ENCODE measurements at places on chromosomes 3 and 15.

- no peak for DNase-seq
Observed at GRCh38 chr3:151439652-151440125, 21.2 kb downstream of the IGSF10 start.

GRCh38 chr3:167712445-167712844 lies 22.2 kb downstream of the PDCD10 start:
- no peak for DNase-seq

GRCh38 chr3:15728766-15729165 lies 69.0 kb downstream of the ANKRD28 start:
- DNase-seq = no peak

DNA sequence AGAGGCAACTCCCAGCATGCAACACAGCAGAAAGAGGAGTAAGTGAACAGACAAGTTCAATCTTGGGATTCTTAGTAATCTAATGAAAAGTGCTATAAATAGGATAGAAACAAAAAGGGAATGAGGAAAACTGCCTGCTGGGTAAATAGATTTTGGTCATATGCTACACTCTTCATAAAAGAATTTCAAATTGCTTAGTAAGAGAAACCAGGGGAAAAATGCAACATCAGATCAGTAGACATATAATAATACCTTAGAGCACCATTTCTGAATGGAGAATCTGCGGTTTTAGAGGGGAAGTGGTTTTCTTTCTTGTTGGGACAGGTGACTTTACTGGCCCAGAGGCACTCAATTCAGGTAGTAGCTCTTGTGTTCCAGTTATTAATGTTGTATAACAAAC lies 13.4 kb upstream of the TBC1D5 start:
- no peak for DNase-seq

- DNase-seq = no peak
Observed at GRCh38 chr15:38128341-38128781, 124.3 kb upstream of the SPRED1 start.

- no peak for DNase-seq
Observed at GRCh38 chr15:42068601-42069000, 25.8 kb downstream of the PLA2G4D start.

- DNase-seq = no peak
Observed at GRCh38 chr3:122800031-122800430, 5.2 kb downstream of the SLC49A4 start.

DNA sequence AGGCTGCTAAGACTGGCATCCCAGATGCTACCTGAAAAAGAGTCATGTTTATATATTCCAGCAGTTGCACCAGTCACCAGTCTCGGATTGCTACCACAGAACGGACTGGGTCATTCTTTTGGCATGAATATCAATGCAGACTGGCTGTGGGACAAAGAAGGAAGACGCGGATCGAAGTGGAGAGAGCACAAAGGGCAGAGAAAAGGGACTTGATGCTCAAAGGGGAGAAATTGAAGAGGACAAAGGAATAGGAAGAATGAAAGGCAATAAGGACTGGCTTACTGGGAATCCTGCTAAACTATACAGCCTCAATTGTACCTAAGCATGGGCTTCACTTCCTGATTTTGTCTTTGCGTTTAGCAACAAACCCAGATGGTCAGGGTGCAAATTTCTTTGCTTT lies 15.3 kb upstream of the DIS3L start:
- no peak for DNase-seq

- DNase-seq = peak; percentile 35
Observed at GRCh38 chr15:67762610-67763368, 62.5 kb upstream of the SKOR1 start.

DNA sequence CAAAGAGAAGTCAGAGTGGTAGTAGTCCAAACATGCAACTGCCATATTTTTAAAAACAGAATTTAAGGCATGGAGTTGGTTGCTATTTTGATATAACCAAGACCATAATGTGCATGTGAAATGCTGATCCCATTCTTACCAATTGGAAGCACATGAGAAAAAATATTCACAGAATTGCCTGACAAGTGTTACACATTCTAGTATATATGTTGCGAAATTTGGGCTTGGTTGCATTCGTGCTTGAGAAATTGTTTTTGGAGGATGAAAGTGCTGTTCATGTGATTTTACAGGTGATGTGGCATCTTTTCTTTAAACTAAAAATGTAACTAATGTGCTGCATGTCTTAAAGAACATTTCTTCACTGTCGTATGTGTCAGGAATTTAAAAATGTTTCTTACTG lies 199.7 kb downstream of the CHL1 start:
- no peak for DNase-seq

- no peak for DNase-seq
Observed at GRCh38 chr3:23646184-23646920, 159.4 kb upstream of the UBE2E1 start.

GRCh38 chr3:114834175-114834940 lies 312.7 kb downstream of the ZBTB20 start:
- no peak for DNase-seq

DNA sequence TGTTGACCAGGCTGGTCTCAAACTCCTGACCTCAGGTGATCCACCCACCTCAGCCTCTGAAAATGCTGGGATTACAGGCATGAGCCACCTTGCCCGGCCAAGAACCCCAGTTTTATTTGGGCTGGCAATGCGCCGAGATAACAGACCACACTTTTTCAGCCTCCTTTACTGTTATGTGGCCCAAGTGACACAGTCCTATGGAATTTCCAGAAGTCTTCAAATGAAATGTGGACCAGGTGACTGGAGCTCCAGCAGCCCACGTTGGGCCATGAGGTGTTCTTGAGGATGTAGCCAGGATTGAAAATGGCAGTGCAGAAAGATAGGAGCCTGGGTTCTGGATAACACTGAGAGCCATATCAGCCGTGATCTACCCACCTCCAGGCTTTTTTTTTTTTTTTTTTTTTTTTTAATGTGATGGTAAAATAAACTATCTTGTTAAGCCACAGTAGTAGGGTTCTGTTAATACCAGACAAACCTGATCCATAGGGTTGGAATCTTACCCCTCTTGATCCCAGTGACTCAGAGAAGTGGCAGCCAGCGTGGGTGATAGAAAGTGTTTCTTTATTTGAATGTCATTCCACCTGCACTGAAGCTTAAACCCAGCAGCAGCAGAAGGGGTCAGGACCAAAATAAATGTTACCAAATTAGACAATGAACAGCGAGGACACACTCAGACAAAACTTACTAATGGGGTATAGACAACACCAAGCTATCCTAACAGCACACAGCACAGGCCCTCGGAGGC lies 55.6 kb downstream of the LHFPL4 start:
- no peak for DNase-seq

DNA sequence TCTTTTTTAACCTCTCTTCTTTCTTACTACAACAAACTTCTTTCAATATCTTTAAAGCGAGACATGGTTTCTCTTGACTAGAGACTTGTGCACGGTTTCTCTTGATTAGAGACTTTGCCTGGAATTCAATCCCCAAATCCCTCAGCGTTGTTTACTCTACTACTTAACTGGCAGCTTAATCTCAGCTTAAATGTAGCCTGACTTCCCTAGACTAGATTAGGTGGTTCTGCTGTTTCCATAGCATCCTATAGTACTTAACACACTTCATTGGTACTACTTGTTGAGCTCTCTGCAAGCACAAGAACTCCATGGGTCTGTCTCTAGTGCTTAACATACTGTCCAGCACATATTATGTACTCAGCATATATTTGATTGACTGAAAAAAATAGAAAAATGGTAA lies 168.2 kb upstream of the GPR149 start:
- no peak for DNase-seq

GRCh38 chr3:17136136-17136721 lies 251.5 kb downstream of the PLCL2 start:
- DNase-seq = no peak

- DNase-seq = no peak
Observed at GRCh38 chr15:89963301-89964231, 37.6 kb upstream of the ZNF710 start.

DNA sequence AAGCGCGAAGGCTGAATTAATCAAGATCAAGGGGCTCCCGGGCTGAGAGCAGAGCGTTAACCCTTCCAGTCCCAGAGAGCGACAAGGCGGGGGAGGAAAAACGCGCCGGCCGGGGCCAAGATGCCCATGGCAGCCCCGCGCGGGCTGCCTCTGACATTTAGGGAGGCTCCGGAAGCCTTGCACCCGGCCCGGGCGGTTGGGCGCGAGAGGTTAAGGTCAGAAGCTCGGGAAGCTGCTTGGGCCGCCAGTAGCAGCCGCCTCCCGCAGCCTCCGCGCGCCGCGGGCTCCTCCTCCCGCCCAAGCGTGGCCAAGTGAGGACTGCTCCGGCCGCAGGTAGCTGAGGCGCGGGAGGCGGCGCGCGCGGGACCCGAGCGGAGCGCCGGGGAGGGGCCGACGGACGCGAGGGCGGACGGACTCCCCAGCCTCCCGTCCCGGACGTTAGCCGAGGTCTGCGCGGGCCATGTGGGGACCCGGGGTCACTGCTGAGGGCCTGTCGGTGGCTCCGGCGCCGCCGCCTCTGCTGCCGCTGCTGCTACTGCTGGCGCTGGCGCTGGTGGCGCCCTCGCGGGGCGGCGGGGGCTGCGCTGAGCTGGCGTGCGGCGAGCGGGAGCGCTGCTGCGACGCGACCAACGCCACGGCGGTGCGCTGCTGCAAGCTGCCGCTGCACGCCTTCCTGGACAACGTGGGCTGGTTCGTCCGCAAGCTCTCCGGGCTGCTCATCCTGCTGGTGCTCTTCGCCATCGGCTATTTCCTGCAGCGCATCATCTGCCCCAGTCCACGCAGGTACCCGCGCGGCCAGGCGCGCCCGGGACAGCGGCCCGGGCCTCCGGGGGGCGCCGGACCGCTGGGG lies at the start of gene C3orf80:
C3orf80 (plus strand) TSS at position 247 of the 850 bp plus-strand sequence; CDS start at position 461, 214 bp downstream.
- DNase-seq = no peak

All from stimulated activated CD8-positive, alpha-beta memory T cell treated with anti-CD3 and anti-CD28 coated beads, Interleukin-7, amount 100 ng/mL, for 4 hours (primary cell).